Glutamatergic neuron (in vitro differentiated cells): ENCODE measurements at places on chromosomes 7 and 10. TPM values are rescaled to one million over a fixed set of nuclear protein-coding genes. Genes with fewer than 3 reads are reported as not detected.

- no peak for DNase-seq
Measured at GRCh38 chr10:63286754-63287264, 153.7 kb downstream of the NRBF2 start.

GRCh38 chr10:85926986-85927385 is 439.6 kb downstream of the GRID1 start:
- no peak for DNase-seq

GRCh38 chr10:21164687-21165086 is 267.6 kb upstream of the NEBL start:
- DNase-seq = no peak

TWIST1 gene
- total RNA-seq = not detected
